ENCODE measurements at places on chromosomes 1 and 21.

GRCh38 chr1:50973875-50974617 lies 4.0 kb downstream of the CDKN2C start:
- no peak for DNase-seq

GRCh38 chr1:206714331-206715058 lies 29.8 kb downstream of the MAPKAPK2 start:
- DNase-seq = no peak

DNA sequence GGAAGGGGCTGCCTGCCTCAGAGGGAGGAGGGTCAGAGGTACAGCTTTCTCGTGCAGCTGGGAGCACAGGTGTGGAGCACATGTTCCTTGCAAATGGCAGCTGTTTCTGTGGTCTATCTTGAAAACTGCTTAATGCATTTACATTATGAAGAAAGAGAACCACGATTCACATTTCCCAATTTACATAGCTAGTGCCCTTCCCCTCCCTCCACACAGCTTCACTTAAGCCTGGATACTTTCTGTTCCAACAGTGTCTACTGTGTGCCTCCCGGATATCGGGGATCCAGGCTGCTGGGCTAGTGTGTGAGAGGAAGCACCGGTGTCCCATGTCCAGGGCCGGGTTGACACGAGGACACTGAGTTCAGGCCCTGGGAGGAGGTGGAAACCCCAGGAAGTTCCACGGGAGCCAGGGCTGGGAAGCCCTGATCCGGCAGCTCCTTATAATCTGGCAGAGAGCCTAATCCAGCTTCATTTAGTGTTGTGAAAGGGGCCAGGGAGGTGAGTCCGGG lies 31.6 kb downstream of the TMCC2 start:
- no peak for DNase-seq

DNA sequence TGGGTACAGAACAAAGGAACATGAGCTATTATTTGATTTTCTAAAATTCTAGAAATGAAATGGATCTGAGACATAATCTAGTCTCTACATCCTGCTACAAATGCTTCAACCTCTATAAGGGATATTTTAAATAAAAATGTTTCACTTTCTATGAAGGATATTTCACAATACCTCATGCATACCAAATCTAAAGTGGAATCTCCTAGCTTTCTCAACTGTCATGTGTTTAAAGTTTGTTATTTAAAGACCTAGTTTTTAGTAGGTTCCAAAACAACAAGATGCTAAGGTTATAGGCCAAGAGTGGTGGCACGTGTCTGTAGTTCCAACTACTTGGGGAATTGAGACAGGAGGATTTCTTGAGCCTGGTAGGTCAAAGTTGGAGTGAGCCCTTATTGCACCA lies 47.6 kb downstream of the KDM5B start:
- DNase-seq = no peak

- no peak for DNase-seq
These were observed 221.1 kb downstream of the KCNJ6 start for GRCh38 chr21:37695111-37695510.

DNA sequence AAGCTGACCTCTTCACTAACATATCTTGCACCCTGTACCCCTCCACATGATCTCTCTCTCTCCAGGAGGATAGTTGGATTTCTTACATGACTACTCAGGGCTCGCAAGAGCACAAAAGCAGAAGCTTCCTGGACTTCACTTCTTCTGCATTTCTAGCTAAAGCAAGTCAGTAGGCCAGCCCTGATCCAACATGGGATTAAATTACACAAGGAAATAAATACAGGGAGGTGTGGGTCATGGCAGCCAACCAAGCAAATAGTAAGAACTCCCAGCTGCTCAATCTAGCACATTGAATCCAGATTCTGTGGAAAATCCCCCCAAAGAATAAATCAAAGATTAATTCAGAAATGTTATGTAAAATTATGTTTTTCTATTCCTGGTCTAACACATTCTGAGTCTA lies 33.3 kb downstream of the KLHDC7A start:
- DNase-seq = no peak

GRCh38 chr1:192167911-192168700 lies 9.8 kb downstream of the RGS18 start:
- no peak for DNase-seq

GRCh38 chr21:15617964-15618363 lies 111.8 kb upstream of the USP25 start:
- DNase-seq = no peak

DNA sequence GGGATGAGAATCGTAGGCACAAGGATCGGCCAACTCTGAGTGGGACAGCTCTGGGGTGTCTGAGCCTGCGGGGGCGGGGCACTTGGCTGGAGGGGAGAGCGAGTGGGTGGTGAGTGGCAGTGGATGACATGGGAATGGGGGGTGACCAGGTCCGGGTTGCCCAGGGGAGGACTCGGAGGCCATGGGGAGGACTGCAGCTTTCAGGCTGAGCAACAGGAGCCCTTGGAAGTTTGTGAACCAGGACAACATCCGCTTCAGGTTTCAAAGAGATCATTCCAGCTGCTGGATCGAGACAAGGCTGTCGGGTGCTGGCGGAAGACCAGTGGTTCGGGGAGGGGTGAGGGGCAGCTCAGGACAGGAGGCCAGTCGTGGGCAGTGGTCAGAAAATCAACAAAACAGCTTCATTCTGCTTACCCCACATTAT lies 124.4 kb upstream of the IRF2BP2 start:
- DNase-seq = no peak

GRCh38 chr1:171446386-171446785 lies 38.9 kb upstream of the PRRC2C start:
- no peak for DNase-seq

DNA sequence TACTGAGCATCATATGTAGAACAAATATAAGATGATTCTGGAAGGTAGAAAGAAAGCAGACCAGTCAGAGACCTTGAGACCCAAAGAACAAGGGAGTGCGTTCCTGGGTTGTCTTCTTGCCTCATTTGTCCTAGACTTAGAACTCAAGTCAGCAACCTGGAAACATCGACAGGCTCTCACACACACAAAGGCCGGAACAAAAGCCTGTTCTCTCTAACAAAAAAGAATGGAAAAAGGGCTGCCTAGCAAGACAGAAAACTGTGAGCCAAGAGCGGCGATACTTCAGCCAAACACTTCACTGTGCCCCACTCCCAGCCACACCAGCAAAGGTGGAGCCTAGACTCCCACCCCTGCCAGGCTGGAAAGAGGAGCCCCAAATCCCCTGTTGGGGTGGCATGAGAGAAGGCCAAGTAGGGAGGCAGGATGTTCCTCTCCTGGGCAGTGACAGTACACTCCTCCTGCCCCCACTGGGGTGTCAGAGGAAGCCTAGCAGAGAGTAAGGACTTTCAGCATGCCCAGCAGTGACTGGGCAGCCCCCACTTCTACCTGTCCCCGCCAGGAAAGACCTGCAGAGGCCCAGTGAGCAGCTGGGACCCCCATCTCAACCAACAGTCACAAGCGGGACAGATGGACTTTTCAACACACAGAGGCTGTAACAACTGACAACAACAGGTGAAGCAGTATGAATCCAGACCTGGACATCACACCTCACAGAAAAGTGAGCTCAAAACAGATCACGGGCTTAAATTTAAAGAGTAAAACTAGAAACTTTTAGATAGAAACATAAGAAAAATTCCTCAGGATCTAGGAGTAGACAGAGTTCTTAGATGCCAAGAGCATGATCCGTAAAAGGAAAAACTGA lies 33.0 kb downstream of the MRAP start:
- no peak for DNase-seq

DNA sequence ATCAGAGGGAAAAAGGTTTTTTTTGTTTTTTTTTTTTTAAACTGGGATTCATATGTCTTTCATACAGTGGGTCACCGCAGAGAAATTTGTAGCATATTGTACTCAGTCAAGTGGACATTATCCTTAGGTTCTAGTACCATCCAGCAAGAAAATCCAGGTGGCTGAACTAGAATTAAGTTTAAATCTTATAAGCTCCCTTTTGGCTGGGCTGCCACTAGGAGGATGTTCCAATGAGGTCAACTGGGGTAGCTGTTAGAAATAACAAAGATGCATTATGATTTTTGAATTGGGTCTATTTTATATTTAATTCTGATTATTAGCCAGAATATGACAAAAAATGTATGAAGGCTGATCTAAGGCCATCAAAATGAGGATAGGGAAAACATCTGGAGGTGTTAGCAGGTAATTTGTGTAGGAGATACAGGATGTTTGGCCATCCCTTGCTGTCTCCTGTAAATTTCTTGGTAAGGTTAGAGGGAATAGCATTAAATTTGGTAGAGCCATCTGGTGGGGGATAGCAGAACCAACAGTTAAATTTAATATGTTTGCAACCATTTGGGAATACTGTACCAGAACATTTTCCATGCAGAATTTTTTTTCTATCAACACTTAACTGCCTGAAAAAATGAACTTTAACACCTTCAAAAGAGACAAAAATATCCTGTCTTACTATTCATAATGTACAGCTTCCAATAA lies 568.5 kb upstream of the B3GALT2 start:
- no peak for DNase-seq

DNA sequence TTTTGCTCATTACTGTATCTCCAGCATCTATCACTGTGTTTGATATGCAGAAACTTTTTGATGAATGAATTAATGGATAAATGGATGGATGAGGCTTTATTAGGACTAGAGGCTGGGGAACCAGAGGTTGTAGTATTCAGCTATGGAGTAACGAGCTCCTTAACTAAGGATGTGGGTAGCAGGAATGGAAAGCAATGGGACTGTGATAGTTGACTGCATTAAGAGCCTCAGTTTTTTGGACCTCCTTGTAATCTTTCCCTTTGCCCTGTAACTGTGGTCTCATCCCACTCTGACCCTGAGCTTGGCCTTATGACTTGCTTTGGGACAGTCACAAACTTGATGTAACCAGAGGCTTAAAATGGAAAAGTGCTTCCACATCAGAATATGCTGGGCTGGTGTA lies 9.0 kb upstream of the RUNX1 start:
- DNase-seq = no peak

- no peak for DNase-seq
These were observed 455.8 kb upstream of the VAMP3 start for GRCh38 chr1:7315316-7315715.

DNA sequence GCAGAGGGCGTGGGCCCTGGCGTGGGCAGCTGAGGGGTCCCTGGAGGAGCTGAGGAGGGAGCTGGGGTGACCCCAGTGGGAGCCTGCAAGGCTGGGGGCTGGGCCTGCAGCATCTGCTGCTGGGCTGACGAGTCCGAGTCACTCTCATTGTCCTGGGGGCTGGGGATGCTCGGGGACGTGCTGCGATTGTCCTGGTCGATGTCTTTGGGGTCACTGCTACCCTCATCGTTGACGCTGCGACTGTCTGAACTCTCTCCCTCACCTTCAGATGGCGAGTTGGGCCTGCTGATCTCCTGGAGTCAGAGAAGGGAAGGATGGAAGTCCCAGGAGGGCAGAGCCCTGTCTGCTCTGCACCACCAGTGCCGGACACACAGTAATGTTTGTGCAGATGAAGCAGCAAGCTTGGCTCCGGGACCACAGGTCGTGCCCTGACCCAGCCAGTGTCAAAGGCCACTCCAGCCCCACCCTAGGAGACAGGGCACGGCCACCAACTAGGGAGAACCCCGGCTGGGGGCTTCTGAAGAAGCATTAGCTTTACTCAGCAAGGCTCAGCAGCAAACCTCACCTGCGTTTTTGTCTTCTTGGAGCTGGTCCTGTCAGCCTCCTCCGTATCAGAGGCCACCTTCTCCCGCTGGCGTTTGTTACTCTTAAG lies 43.4 kb downstream of the SLC45A1 start:
- no peak for DNase-seq

GRCh38 chr1:10193288-10193687 lies 17.1 kb upstream of the KIF1B start:
- no peak for DNase-seq

- DNase-seq = no peak
These were observed 25.5 kb downstream of the PUM1 start for GRCh38 chr1:31040038-31040437.

GRCh38 chr21:46661211-46661625 lies 25.7 kb downstream of the PRMT2 start:
- DNase-seq = no peak

DNA sequence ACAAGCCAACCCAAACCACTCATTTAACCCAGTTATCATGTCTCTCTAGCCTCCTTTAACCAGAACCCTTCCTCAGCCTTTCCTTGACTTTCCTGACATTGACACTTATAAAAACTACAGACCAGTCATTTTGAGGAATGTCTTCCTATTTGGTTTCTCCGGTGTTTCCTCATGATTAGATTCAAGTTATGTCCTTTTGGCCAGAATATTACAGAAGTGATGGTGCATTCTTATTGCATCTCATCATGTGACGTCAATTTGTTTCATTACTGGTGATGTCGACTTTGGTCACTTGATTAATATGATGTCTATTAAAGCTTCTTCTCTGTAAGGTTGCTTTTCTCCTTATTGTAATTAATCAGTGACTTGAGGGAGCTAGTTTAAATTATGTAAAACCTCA lies 6.1 kb upstream of the RCSD1 start:
- no peak for DNase-seq

GRCh38 chr1:81999364-81999763 lies 198.6 kb downstream of the ADGRL2 start:
- no peak for DNase-seq

DNA sequence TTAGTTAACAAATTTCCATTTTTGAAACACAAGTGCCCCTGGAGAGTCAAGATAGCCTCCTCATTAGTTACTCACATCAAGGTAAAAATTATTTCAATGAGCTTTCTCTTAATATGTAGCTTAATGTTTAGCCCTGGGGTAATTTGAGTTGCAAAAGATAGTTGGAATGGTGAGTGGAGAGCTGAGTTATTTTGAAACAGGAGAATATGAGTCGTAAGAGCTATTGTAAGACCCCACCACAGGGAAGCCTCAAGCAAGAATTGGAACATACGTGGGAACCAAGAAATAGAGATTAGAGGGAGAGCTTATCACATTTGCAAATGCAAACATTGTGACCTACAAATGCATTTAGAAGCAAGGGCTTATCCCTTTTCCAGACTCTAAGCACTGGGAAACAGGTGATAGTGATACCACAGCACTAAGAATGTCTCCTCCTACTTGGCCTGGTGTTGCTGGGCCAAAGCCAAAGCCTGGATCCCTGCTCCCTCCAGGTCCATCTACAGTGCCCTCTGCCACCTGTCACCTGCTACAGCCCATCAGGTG lies 635.1 kb downstream of the PTPRC start:
- DNase-seq = no peak

- no peak for DNase-seq
These were observed 272.9 kb downstream of the RWDD3 start for GRCh38 chr1:95506736-95507414.

Data from GDM1 (cell line).